Stimulated activated CD8-positive, alpha-beta memory T cell treated with anti-CD3 and anti-CD28 coated beads, Interleukin-15, amount 100 ng/mL, for 24 hours (primary cell): ENCODE measurements at places on chromosomes 1 and 21.

GRCh38 chr1:206484901-206485300 is 14.6 kb downstream of the IKBKE start:
- no peak for DNase-seq

DNA sequence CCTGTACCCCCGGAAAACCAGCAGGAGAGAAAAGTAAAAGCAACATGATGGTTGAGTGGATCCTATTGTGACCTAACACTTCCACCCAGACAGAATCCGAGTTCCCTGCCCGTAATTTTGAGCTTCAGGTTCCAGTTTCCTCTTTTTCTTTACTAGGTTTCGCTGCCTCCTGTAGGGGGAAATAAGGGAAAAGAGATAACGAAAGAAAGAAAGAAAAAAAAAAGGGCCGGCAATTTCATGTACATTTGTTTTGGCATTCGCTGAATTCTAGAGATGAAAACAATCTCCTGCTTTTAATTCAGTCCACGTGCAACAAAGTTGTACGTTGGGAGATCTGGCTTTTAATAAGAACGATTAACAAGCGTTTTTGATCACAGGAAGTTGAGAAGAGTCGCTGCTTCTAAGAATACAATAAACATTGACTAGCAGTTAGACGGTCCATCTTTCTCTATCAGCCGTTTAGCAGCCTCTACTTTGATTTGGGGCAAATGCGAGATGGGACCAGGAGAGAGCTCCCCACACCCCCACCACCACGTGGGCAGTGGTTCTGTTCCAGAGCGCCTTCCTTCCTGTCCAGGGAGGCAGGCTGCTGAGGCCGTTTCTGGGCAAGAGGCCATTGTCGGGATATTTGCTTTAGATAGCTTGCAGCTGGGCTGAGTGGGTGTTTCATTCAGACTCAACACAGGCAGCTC is 155.9 kb upstream of the RUNX1 start:
- no peak for DNase-seq

- DNase-seq, result no peak
Observed at GRCh38 chr1:155136748-155137147, 1.1 kb downstream of the SLC50A1 start.

- DNase-seq, result no peak
Observed at GRCh38 chr1:114564141-114564540, 17.3 kb downstream of the BCAS2 start.
